ENCODE measurements at places on chromosomes 12 and 14.

DNA sequence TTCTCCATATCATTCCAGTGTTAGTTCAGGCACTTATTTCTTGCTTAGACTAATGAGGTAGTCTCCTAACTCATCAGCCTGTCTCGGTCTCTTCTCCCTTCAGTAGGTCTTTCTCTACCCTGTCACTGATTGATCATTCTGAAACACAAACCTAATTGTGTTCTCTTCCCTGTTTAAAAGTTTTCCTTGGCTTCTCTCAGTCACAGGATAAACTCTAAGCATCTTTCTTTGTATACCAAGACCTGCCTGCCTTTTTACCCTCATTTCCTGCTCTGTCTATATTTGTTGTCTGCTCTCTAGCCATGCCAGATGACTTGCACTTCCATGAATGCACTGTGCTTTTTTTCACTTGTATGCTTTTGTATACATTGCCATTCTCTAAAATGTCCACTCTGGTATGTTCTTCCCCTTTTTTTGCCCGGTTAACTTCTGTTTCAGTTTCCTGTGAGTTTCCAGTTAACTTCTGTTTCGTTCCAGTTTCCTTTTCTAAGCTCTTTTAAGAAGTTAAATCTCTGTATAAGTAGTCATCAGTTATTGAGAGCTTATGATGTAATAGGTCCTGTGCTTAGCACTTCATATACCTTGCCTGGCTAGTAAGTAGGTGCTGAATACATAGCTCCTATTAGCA is 12.8 kb downstream of the DIP2B start:
- peak; percentile 80 for DNase-seq

GRCh38 chr12:43758728-43759563 is at the start of the genes IRAK4 and PUS7L:
IRAK4 (plus strand) TSS chr12:43758951; CDS start chr12:43768112, 9,161 bp downstream.
PUS7L (minus strand) TSS chr12:43758790; CDS start chr12:43755245, 3,545 bp downstream.
- peak; percentile 92 for DNase-seq

DNA sequence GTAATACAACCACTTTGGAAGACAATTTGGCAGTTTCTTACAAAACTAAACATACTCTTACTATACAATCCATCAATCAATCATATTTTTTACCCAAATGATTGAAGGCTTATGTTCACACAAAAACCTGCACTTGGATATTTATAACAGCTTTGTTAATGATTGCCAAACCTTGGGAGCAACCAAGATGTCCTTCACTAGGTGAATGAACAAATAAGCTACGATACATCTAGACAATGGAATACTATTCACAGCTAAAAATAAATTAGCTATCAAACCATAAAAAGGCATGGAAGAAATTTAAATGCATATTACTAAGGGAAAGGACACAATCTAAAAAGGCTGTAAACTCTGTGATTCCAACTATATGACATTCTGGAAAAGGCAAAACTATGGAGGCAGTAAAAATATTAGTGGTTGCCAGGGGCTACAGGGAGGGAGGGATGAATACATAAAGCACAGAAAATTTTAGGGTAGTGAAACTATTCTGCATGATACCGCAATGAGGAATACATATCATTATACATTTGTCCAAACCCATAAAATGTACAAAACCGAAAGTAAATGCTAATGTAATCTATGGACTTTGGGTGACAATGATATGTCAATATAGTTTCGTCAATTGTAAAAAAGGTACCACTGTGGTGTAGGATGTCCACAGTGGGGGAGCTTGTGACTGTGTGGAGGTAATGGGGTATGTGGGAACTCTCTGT is 70.5 kb downstream of the GPR65 start:
- DNase-seq = no peak

- DNase-seq = no peak
These were observed 258.7 kb downstream of the EMP1 start for GRCh38 chr12:13454991-13455777.

DNA sequence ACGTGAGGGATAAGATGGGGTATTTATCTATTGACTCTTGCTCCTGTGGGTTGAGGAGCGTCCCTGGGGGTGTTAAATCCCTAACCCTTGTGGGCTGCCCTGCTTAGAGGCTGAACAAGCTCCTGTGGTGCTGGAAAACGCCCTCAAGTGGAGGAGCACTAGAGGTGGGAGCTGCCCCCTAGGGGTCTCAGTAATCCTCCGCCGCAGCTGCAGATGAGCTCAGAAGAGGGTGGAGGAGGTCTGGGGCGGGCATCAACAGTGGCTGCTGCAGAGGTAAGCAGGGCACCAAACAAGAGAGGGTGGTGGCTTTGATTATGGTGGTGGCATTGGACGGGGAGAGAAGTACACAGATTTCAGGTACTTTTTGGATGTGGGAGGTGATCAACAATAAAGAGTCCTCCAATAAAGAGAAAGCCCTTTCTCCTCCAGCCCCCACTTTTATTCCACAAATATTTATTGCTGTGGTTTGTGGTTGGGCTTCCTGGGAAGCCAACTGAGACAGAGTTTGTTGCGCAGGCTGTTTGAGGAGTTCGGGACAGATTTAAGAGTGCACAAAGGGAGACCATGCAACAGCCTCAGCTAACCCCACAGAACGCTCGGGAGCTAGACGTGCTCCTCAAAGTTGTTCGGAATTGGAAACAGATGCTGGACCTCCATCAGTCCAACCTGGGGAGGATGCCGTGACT is 179.9 kb downstream of the ADCK1 start:
- DNase-seq = no peak

- DNase-seq = no peak
These were observed 13.9 kb upstream of the OAS1 start for GRCh38 chr12:112892856-112893255.

GRCh38 chr14:103523575-103523954 is 935 bp upstream of the CKB start:
- no peak for DNase-seq

DNA sequence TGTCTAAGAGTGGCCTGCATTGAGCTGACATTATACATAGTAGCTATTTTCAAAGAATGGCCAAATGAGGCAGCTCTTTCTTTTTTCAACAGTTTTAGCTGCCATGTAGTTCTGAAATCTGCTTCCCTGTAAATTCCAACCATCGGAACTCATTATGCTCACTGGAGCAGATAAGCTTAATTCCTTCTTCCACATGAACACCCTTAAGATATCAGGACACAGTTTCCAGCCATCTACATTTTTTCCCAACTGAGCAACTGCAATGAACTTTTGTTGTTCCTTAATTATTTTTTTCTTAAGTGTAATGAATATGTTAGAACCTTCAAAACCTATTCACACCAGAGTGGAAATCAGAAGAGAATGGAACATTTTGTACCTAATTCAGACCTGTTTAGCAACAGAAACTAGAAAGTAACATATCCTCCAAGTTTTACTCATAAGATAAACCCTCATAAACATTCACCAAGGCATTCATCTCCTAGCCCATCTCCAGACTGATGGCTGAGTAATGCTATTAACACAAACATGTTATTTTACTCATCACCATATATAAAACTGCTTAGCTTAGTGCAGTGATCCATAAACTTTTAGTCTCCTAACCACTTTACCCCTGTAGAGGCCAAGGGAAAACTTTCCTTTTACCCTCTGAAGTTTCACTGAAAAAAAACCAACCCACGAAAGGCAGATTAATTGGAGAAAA is 296.1 kb upstream of the SYT1 start:
- DNase-seq = no peak

DNA sequence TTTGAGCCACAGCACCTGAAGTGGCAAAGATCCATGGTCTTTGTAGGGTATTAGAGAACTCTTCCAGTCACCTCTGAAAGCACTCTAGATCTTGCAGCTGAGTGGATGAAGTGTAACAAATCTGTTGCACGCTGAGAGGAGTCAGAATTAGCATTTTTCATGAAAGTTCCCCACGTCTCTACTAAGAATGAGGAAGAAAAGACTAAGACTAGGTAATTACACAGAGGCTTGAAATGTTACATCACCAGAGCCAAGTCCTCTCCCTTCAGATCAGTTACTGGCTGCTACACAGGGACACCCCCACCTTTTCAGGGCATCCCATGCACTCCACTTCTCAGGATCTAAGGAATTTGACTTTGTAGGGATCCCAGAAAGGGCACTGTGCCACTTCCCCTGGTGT is 98.6 kb upstream of the FKBP4 start:
- DNase-seq = peak; percentile 31

DNA sequence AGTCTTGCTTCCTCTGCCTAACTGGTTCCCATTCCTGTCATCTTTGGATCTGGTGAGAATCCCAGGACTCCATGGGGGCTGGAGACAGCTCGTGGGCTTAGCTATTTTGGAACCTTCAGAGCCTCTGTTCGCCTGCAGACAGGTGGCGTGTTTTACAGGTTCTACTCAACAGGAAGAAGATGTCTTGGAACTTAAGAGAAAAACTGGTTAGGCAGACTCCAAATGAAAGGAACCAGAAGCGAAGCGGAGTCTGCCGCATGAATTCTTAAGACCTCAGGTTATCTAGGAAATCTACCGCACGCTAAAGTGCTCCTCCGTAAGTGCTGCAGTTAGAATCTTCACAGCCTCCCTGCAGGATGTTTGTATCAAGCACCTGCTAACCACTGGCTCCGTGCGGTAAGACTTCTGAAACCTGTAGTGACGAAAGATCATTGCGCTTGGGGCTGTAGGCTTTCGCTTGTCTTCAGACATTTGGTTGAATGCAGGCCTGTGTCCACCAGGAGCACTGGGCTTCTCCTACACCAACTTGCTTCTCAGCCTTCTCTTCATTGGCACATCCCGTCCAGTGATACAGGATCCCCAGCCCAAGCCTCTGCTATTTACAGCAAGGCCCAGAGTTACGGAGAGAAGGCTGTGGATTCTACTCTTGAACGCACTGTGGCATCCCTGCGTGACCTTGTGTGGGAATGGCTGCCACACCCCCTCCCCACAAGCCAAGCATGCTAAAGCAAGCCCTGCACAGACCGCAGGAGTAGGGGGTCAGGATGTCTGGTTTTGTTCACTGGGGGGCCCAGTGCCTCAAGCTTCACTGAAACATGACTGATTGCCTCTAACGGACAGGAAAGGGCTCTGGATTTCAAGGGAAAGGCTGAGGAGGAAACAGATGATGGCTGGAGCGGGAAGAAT is 35.0 kb downstream of the ACADS start:
- no peak for DNase-seq

DNA sequence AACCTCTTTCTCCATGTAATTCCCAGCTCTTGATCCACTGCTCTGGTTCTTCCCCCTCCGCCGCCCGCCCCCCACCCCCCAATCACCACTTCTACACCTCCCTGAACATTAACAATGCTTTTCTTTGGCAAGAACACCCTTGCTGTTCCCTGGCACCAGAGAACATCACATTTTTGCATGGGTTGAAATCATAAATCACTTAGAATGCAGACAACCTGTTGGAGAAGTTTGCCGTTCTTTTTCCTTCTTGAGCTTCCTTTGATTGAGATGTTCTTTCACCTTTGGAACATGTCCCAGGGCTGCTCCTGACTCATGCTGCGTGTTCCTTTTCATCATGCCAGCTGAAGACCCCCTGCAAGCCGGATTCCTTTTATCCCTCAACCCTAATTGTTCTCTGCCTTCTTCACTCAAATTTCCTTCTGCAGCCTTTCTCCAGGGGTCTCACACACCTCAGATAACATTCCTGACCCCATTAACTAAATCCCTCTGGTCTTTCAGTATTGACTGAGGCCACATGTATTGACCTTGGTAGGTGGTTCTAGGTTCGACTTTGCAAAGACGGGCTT is 294.1 kb upstream of the TMPO start:
- no peak for DNase-seq

DNA sequence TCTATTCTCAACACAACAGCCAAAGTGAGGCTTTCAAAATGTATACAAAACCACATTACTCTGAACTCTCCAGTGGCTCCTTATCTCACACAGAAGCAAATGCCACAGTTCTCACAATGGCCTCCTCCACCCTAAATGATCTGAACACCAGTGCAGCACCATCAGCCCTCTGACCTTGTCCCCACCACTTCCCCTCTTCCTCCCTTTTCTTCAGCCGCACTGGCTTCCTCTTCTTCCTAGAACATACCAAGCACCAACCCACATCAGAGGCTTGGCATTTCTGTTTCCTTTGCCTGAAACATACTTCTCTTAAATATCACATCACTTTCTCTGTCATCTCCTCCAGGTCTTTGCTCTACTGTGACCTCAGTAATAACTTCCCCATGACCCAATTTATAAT is 66.3 kb downstream of the GPR135 start:
- DNase-seq = peak; percentile 86

DNA sequence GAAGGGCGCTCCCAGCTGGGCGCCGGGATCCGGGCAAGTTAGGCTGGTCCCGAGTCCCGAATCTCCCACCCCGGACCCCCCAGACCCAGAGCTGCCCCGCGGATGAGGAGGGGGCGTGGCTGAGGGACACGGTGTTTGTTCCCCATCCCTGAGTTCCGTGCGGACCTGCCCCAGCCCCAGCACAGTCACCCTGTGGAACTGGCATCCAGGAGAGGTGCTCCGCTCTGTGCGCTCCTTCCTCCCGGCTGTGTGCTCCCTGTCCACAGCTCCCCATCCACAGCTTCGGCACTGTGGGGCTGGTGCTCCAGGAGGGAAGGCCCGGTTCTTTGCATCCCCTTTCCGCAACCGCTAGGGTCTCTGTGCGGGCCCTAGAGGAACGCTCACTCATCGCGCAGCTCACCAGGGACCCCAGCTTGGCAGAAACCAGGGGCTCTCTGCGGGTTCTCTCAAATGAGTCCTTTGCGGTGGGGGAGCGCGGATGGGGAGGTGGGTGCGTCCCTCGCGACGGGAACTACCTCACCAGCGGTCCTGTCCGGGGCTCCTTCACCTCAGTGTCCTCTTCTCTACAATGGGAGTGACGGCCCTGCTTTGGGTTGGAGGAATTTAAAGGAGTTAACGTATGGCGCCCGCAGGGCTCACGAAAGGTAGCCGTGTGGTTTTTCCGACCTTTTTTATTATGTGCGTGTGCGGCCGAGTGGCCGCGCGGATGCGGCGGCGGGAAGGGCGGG is 845 bp downstream of the TMEM132C start:
- DNase-seq = no peak

- no peak for DNase-seq
These were observed 3.6 kb downstream of the RIMBP2 start for GRCh38 chr12:130712346-130713065.

DNA sequence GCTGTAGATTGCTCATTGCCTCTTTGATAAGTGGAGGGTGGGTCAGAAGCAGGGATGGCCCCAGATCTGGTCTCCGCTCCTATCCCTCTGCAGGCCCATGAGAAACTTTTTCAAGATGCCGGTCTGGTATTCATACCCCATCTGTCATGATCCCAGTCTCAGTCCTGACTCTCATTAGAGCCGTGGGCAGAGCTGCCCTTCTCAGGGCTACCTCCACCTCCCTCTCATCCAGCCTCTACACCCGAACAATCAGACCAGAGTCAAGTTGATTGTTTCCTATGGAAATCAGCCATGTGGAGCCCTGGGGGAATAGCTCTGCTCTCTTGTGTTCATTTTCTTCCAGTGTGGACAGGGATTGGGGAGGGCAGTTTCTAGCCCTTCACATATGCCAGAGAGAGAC is 45.8 kb downstream of the NEUROD4 start:
- no peak for DNase-seq

GRCh38 chr12:1966561-1967226 is 37.6 kb downstream of the DCP1B start:
- DNase-seq = no peak
